Large intestine (tissue), 12 donors: ENCODE measurements at places on chromosomes 12 and 14. TPM values are rescaled to one million over a fixed set of nuclear protein-coding genes. Genes with fewer than 3 reads are reported as not detected.

DNA sequence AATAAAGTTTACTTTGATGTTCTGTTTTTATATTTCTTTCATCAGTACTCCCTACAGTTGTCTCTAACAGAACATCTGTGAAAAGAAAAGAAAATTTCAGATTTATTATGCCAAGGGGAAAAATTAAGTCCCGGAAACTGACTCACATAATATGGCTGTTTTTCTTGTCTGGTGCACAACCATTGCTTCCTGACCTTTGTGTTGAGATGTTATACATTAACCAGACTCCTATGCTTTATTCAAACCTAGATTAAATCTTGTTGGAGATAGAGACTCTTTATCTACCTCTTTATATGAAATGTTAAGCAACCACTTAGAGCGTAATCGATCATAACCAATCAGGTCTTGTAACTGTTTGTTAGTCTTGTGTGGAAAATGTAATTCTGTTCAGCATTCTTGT lies 37.6 kb upstream of the BICD1 start:
- H3K27me3 ChIP-seq, result no peaks in the 10 kb centered on the region
- DNase-seq, result no peak
- peak overlapping the region; percentile 76 for H3K27ac ChIP-seq
- H3K36me3 ChIP-seq, result no peaks in the 10 kb centered on the region
- no peak overlapping the region for H3K4me3 ChIP-seq

The PRB2 gene
- polyA plus RNA-seq, result 0.28 TPM

DNA sequence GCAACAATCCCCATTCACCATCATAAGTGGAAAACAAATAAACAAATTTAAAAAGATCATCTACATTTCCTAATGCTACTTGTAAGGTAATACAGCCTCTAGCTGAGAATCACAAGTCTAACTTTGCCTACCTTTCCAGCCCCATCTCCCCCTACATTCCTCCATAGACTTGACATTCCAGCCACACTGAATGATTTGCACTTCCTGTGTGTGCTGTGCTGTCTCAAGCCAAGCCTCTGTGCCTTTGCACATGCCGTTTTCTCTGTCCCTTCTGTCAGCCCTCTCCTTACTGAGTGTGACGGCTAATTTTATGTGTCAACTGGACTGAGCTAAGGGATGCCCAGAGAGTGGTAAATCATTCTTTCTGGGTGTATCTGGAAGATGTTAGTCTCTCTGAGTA lies 82.4 kb upstream of the MBIP start:
- no peaks in the 10 kb centered on the region for H3K27me3 ChIP-seq
- H3K27ac ChIP-seq, result no peak overlapping the region
- H3K36me3 ChIP-seq, result no peaks in the 10 kb centered on the region
- no peak overlapping the region for H3K4me3 ChIP-seq
- DNase-seq, result no peak

GRCh38 chr14:77495334-77495733 lies 3.3 kb downstream of the ISM2 start:
- peaks cover 33% of the 10 kb centered on the region for H3K27me3 ChIP-seq
- peaks cover 5% of the 10 kb centered on the region for H3K4me1 ChIP-seq
- no peak overlapping the region for H3K4me3 ChIP-seq
- H3K36me3 ChIP-seq, result no peaks in the 10 kb centered on the region

DNA sequence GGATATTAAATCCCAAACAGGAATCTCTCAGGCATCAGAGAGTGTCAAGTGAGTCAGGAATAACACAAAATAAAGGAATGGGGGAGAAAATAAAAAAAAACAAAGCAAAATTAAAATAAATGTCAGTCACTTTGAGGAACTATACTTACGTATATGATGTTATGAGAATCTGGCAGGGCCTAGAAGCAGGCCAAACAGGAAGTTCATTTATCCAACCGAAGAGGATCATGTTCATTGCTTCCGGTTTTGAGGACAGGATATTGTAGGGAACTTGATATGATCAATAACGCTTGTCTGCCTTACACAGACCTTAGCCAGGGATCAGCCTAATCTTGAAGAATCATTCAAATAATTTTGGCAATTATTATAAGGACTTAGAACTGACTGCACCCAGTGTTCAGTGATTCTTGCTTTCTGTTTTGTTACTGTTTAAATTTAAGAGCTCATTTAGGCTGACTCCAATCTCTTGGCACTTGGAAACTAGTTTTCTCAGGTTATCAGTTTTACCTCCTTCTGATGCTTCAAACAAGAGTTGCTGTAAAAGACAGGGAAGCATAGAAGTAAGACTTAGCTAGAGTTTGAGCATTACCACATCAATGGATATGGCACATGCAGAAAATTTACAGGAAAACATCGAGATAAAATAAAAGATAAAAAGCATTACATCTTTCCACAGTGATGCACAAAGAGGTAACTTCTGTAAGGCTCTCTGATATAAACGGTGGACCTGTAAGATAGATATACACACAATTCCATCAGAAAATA lies 53.4 kb downstream of the ZFC3H1 start:
- no peaks in the 10 kb centered on the region for H3K27me3 ChIP-seq
- no peak overlapping the region for H3K4me3 ChIP-seq
- H3K4me1 ChIP-seq, result peaks cover 7% of the 10 kb centered on the region

The FRS2 gene
- 30.9 TPM for polyA plus RNA-seq
